ENCODE measurements at places on chromosomes 16 and 17.

GRCh38 chr16:20327444-20328041 is at the start of gene GP2:
TSS of gene GP2 (minus strand) at chr16:20327513. CDS start at chr16:20326431, 1,082 bp downstream.
- DNase-seq, result no peak

DNA sequence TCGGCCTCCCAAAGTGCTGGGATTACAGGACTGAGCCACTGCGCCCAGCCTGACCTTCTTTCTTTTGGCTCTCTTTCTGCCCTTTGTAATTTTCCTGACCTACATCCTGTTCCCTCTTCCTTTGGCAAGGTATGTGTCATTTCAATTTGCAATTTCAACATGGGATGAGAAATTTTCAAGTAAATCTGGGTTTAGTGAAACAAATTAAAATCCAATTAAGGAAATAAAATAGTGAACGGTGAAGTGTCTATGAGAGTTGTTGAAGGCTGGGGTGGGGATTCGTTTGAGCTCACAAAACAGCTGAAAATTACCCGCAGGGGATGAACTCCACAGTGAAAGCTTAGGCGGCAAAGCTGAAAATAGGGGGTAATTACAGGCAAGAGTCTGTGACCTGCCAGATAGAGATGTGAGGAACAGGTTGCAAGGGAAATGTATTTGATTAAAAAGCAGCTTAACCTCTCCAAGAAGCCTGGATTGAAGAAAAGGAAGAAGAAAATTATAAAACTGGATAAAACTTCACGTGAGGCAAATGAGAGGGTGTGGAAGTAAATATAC is 277.7 kb downstream of the UTP18 start:
- no peak for DNase-seq

GRCh38 chr17:83178533-83179304 is 99.3 kb downstream of the METRNL start:
- DNase-seq, result no peak

- DNase-seq, result no peak
These were observed 240.1 kb downstream of the SLC39A11 start for GRCh38 chr17:72852277-72852938.

DNA sequence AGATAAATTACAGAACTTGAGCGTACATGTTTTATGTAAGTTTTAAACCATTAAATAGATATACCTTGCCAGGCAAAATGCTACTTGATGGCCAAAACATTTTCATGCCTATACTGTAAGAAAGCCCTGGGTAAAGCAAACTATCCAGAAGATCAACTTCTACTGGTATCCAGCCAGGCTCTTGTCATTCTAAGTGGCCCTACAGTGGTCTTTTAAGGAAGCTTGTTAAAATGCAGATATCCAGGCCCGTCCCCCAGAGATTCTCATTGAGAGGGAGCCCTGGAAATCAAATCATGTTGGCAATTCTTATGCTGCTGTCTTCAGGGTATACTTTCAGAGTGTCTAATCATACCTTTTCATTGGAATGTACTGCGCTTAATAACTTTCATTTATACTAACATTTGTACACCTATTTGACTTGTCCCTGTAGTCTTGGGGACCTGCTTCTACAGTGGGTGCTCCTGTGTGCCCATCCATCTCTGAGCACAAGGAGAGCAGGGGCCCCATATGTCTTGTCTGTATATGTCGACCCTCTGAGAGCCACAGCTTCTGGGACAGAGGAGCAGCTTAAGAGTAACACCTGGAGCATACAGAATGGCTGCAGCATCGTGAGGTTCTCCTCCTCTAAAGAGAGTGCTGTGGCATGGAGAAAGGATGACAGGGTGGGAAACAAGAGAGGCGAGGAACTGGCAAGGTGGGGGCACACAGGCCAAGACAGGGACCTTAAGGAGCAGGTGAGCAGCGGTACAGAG is 43.6 kb upstream of the ANKFY1 start:
- DNase-seq, result no peak

GRCh38 chr17:74592087-74592990 is at the start of gene CD300LD:
TSS of gene CD300LD (minus strand) at chr17:74592283. CDS start at chr17:74592202, 81 bp downstream.
- no peak for DNase-seq

DNA sequence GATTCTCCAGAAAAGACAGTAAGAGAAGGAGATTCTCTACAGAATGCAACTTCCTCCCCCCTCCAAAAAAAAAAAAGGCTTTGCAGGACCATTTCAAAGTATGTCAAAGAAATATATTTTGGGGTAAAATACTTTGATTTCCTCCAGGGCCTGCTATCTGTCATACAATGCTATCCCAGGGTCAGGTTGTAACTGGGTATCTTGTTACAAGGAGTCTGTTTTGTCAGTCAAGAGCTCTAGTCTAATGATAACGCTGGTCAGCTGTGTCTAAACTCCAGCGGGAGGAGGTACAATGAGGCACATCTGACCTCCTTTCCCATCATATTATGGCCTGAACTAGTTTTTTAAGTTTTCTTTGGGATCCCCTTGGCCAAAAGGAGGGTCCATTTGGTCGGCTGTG is 408.4 kb upstream of the CDH5 start:
- DNase-seq, result no peak

Data from stimulated activated CD8-positive, alpha-beta memory T cell treated with anti-CD3 and anti-CD28 coated beads, Interleukin-7, amount 100 ng/mL, for 4 hours (primary cell).